Spleen (tissue), 13 donors: ENCODE measurements at places on chromosomes 16 and 17. TPM values are rescaled to one million over a fixed set of nuclear protein-coding genes. Genes with fewer than 3 reads are reported as not detected.

GRCh38 chr16:22360963-22361659, 13.3 kb downstream of the CDR2 start:
- DNase-seq: no peak

DNA sequence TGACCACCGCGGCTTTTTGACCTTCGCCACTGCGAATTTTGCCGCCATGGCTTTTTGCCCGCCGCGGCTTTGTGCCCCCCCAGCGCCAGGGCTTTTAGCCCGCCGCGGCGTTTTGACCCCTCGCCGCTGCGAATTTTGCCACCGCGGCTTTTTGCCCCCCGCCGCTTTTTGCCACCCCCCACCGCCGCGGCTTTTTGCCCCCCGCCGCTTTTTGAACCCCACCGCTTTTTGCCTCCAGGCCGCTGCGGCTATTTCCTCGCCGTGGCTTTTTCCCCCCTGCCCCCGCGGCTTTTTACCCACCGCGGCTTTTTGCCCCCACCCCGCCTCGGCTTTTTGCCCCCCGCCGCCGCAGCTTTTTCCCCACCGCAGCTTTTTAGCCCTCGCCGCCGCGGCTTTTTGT, 134.8 kb upstream of the TP53TG3C start:
- peak; percentile 13 for DNase-seq

GRCh38 chr17:68532826-68533225, 20.6 kb downstream of the PRKAR1A start:
- DNase-seq: no peak

GRCh38 chr17:77887464-77888241, 70.8 kb upstream of the TNRC6C start:
- peak; percentile 93 for DNase-seq

- DNase-seq: peak; percentile 78
These were observed 466 bp upstream of the HSF4 start for GRCh38 chr16:67163999-67164558.

GRCh38 chr16:17396762-17397498, 73.8 kb downstream of the XYLT1 start:
- DNase-seq: no peak

- no peak for DNase-seq
These were observed 750 bp downstream of the TMEM132E start for GRCh38 chr17:34579979-34580684.

DNA sequence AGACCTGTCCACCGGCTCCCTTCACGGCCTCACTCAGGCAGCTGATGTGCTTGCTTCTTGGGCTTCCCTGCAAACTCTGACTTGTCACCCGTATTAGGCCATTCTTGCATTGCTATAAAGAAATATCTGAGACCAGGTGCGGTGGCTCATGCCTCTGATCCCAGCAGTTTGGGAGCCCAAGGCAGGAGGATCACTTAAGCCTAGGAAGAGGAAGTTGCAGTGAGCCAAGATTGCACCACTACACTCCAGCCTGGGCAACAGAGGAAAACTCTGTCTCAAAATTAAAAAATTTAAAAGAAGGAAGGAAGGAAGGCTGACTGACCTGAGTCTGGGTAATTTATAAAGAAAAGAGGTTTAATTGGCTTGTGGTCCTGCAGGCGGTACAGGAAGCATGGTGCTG, 17.0 kb downstream of the SOST start:
- no peak for DNase-seq

DNA sequence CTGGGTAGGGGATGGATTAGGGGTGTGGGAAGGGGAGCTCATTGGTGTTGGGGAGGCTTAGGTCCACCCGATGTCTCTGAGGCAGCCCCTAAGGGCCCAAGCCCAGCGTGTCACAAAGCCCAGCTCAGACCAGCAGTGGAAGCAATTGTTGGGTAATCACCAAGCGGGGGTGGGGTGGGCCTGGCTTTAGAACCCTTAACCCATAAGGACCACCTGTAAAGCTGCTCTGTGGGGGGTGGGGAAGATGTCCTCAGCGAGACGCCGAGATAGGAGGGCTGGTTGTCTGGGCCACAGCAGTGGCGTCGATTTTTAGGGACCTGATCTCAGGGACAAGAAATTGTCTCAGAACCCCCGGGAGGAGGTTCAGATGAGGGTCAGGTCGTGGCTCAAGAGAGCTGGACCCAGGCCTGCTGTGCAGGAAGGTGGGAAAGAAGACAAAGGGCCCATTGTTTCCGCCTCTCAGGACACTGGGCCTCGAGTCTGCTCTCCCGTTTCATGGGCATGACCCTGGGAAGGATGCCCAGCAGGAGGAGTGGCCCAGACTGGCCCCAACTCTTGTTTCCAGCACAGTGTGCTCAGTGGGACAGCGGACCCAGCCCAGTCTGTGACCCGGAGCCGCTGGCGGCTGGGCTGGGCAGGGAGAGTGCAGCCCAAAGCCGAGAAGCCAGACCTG, 15.9 kb downstream of the ST6GALNAC2 start:
- DNase-seq: peak; percentile 82

DNA sequence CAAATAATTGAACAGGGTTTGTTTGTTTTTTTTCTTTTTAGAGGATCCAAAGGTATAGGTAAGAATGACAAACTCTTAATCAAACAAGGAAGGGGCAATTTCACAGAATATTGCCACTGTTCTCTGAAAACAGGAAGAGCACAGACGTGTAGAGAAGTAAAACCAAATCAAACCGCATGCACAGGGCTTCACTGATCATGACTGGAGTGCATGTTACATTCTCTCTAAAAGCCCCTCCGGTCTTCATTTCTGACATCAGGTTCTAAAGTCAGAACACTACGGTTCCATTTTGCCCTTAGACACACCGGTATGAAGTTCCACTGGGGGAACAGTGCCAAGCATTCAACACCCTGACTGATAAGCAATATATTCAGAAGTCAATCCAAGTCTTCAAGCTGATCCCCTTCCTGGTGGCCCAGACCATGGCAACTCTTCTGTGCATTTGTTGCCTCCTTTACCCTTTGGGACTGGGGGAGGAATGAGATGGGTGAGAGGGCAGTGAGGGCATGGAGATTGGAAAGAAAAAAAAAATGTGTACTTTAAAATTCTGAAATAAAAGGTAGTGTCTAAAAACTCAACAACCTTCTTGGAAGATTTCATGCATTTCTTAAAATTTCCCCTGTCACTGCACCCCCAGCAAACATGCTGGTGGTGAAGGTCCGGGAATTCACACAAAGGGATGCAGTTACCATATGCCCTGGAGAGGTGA, 1.4 kb downstream of the MMD start:
- DNase-seq: no peak

DNA sequence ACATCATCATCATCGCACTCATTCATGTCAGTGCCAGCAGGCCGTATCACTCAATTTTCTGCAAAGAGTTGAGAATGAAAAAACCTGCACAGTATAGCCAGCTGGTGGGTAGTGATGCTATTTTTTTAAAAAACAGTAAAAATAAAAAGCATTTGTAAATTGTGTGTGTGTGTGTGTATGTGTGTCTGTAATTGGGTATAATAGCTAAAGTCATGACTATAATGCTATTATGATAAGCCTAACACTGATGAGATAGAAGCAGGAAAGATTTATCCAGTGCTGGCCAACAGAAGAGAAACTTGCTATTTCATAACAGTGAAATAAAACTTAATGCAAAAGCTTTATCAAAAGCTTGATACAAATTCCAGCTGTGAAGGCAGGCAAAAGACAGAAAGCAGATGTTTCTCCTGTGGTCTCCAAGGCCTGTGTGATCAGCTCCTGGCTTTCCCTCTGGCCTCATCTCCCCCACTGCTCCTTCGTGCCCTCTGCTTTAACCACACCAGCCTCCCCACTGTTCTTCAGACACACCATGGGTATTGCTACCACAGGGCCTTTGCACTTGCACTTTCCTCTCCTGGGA, 206.2 kb upstream of the IRX5 start:
- no peak for DNase-seq

DNA sequence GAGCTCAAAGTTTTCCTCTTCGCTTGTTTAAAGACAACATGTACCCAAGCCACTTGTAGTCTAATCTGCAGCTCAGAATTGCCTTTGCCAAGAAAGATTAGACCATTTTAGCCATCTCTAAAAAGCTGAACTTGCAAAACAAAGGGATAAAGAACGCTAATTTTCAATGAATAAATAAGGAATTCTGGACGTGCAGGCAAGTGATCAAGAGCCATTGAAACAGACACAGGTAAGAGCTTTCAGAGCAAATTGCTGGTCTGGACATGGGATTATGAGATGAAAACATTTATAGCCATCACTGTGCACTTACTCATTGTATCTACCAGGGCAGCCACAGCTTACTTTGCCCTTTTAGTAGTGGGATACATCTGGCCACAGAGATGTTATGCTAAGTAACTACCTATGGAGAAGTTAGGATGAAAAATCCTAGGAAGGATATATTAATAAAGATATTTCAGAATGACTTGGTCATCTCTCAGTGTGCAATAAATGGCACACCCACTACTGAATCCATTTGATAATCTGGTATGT, 44.4 kb downstream of the RND2 start:
- no peak for DNase-seq

DNA sequence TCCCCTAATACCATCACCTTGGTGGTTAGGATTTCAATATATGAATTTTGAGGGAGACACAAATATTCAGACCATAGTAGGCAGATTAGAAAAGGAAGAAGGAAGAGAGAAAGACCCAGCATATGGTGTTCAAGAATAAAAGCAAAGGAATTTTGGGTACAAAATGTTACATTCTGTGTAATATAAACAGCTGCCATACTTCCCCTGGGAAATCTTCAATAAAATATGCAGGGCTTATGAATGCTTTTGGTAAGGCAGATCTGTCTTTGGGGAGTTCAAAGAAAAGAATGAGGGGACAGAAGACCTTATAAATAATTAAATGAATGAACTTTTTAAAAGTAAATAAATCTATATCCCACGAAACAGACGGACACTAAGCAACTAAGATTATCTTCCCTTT, 91.9 kb downstream of the USP32 start:
- no peak for DNase-seq

DNA sequence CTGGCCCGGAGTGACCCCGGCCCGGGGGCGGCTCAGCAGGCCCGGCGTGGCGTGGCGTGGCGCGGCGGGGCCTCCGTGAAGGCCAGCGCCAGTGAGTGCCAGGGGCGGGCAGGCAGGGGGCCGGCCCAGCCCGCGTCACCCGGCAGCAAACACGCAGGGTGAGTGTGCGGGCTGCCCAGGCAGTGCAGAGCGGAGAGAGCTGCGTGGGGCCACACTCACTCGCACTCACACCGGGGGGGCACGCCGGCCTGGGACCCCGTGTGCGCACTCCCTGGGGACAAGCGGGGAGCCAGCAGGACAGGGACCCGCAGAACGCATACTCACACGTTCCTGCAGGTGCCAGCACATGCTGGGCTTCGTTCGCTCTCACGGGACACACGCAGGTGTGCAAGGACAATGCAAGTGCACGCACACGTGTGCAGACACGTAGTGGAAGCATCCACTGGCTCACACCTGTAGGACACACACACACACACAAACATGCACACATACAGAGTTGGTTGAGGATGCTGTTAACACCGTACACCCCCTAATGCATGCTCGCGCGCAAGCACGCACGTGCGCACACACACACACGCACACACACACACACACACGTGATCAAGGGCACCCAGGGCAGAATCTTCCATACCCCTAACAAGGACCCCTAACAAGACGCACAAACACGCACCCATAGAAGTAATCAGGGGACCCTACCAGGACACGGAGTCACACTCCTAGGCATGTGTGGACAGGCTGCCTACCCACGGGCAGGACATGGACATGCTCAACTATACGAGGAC, 7.7 kb downstream of the USP6 start:
- DNase-seq: peak; percentile 58

GRCh38 chr16:49603956-49604355, 230.4 kb downstream of the C16orf78 start:
- peak; percentile 11 for DNase-seq

- DNase-seq: no peak
These were observed 27.5 kb upstream of the SHCBP1 start for GRCh38 chr16:46648656-46649055.

GRCh38 chr17:82173351-82174041, 39.1 kb downstream of the CCDC57 start:
- no peak for DNase-seq

DNA sequence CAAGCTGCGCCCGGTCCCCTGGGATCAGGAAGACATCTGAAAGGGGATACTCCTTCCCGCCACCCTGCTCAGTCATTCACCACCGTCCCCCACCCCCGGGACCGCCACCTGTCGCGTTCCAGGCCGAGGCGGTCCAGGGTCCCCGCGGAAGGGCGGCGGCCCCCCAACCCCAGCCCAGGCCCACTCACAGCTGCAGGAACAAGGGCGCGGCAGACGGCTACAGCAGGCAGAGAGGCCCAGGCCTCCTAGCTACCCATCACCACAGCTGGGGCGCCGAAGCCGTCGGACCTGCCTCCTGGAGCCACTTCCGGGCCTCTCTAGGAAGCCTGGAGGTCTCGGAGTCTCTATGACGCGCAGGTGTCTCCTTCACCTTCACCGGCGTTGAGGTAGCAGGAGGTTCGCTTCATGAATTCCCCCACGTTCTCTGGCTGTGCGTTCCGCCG, at the start of gene SDR42E1:
Gene SDR42E1 (minus strand): TSS at position 272 of the 443 bp plus-strand sequence. CDS start 10,612 bp downstream, outside the sequence.
- DNase-seq: peak; percentile 88

DNA sequence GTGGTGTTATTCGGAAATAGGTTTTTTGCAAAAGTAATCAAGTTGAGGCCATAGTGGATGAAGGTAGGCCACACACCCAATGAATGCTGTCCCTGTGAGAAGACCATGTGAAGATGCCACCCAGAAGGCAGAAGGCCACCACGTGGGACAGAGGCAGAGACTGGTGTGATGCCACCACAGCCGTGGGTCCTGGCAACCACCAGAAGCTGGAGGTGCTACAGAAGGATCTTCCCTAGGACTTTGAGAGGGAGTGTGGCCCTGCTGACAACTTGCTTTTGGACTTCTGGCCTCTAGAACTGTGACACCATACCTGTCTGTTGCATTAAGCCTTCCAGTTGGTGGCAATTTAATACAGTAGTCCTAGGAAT, 49.3 kb downstream of the RMI2 start:
- peak; percentile 10 for DNase-seq

DNA sequence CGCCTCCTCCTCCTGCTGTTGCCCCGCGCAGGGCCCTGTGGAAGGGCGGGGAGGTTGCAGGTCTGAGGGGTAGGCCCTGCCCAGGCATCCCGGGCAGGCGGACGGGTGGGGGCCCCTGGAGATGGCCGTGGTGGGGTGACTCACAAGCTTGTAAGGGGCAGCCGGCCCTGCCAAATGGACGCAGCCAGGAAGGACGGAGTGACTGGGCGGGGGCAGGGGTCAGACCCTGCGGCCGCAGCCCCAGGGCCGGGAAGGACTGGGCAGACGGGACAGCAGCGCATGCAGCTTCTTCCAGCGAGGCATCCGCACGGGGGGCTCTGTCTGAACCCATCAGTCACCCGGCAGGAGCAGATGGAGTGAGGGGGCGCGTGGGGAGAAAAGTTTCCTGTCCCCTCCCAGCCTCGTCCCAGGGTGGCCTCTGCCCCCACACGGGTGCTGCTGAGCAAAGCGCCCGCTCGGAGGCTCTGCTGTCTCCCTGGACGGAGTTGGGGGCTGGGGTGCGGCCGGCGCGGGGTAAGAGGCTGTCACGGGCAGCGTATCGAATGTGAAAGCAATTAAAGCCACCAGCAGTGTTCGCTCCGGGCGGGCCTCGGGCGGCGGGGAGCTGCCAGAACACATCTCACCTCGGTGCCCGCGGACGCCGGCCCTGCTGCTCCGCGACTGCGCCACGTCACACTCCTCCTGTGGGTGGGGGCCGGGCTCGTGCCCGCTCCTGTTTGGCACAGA, 5.4 kb upstream of the PRR35 start:
- no peak for DNase-seq

GRCh38 chr16:58651965-58652348, 22.3 kb upstream of the CNOT1 start:
- DNase-seq: no peak

The SALL1 gene
- total RNA-seq: not detected

The CDC27 gene
- total RNA-seq: 82.2 TPM

The PHF12 gene
- total RNA-seq: 70.0 TPM

The CACNG1 gene
- not detected for total RNA-seq

The TGFB1I1 gene
- total RNA-seq: 31.1 TPM
